ENCODE measurements at places on chromosomes 3 and 15.
A peak's percentile ranks its signal among the peaks of the same experiment; 100 is the strongest.

GRCh38 chr3:171895291-171895690, 52.1 kb downstream of the TMEM212 start:
- DNase-seq: no peak

DNA sequence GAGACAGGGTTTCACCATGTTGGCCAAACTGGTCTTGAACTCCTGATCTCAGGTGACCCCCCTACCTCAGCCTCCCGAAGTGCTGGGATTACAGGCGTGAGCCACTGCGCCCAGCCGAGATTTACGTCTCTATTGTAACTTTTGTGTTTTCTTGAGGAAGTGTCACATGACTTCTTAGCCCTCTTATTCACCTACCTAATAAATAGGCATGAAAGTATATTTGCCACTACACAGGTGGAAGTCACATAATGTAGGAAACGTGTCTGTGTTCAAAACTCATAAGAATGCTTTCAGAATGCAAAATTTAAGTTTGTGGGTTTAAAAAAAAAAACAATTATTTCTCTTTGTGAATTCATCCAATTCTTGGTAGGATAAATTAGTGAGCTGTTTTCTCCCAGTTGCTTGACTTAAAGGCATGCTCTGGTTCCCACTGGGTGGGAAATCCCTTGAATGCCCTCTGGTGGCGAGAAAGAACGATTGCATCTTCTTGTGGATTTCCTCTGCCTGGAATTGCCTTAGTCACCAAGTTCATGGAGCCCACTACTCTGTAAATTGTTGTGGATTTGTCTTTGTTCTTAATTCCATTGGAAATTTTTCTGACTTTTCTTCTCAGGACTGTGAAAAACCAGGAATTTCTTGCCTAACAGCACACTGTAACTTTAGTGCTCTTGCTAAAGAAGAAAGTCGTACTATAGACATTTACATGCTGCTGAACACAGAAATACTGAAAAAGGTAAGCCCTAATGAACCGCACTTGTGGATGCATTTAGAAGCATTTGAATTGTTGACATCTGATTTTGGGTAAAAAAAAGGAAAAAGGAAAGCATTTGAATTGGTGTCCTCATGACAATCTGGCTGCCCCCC, 82.2 kb upstream of the CTDSPL start:
- peak; percentile 8 for DNase-seq

DNA sequence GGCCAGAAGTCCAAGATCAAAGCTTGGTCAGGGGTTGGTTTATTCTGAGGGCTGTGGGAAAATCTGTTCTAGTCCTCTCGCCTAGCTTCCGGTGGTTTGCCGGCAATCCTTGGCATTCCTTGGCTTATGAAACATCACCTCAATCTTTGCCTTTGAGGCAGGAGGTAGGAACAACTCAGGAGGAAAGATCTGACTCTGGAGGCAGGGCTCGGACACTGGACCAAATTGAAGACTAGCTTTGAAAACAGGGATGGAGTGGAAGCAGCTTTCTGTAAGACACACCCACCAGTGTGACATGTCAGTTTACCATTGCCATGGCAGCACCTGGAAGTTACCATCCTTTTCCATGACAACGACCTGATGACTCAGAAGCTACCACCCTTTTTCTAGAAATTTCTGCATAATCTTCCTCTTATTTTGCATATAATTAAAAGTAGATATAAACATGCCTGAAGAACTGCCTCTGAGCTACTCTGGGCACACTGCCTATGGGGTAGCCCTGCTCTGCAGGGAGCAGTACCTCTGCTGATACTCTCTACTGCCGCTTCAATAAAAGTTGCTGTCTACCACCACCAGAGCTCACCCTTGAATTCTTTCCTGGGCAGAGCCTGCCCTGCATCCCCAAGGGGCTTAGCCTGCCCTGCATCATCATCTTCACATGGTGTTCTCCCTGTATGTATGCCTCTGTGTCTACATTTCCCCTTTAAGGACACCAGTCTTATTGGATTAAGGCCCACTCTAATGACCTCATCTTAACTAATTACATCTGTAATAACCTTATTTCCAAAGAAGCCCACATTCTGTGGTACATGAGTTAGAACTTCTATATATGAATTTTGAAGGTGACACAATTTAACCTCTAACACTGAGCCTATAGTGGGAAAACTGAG, 38.3 kb upstream of the TM4SF4 start:
- DNase-seq: no peak

GRCh38 chr15:86403221-86403620, 323.6 kb downstream of the AGBL1 start:
- DNase-seq: no peak

GRCh38 chr15:100853676-100854440, 25.8 kb upstream of the ALDH1A3 start:
- DNase-seq: no peak

GRCh38 chr15:54109014-54109413, 130.8 kb downstream of the UNC13C start:
- DNase-seq: no peak

DNA sequence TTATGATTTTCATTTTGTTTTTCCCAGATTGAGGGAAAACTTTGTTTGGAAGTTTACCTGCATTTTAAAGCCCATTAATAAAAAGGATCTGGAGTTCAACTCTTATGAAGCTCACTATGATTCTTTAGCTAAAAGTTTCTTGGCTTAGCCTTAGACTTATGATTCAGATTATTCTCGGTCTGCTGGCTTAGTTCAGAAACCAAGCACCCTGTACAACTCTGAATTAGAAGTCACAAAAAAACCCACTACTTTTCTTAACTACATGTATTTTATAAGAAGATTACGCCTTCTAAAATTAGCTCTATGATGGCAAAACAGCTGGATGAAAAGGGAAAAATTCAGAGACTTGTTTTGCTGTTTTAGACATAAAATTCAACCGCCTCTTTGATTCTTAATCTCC, 14.3 kb upstream of the DENND4A start:
- no peak for DNase-seq

DNA sequence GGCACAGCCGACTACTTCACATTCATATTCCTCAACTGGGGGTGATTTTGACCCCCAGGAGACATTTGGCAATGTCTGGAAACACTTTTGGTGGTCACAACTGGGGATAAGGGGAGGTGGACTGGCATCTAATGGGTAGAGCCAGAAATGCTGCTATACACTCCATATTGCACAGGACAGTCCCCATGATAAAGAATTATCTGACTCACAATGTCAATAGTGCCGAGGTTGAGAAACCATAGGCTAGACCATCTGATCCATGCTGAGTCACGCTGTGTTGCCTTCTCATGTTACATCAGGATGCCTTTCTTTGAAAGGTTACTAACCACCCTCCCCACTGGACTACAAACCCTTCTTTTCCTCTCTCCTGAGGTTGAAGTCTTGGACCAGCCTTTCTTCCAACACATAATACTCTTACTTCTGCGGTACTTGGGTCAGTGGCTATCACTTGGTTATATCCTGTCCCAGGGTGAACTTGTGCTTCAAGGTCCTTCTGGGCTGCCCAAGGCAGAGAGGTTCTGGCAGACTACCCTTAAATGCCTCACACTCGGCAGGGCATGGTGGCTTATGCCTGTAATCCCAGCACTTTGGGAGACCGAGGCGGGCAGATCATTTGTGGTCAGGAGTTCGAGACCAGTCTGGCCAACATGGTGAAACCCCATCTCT, 68.8 kb downstream of the CTNNB1 start:
- DNase-seq: no peak

DNA sequence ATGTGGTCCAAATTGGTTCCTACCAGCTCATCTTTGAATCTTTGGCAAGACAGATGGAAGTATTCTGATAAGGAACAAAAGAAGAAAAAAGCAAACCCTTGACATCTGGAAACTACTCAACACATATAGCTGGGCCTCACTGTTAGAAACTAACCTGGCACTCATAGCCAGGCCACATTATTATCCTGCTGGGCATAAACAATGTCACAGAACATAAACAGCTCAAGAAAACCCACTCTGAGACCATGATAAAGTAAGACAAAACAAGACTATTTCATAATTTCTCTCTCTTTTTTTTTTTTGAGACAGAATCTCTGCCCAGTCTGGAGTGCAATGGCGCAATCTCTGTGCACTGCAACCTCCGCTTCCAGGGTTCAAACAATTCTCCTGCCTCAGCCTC, 1093.2 kb downstream of the FHIT start:
- DNase-seq: no peak
